Activated naive CD8-positive, alpha-beta T cell treated with anti-CD3 and anti-CD28 coated beads, Interleukin-2, amount 10 ng/mL, durations not matched to agents 7 days and 5 days (primary cell): ENCODE measurements at places on chromosomes 16 and 17. TPM values are rescaled to one million over a fixed set of nuclear protein-coding genes. Genes with fewer than 3 reads are reported as not detected.

The CES5A gene
- total RNA-seq, result not detected

DNA sequence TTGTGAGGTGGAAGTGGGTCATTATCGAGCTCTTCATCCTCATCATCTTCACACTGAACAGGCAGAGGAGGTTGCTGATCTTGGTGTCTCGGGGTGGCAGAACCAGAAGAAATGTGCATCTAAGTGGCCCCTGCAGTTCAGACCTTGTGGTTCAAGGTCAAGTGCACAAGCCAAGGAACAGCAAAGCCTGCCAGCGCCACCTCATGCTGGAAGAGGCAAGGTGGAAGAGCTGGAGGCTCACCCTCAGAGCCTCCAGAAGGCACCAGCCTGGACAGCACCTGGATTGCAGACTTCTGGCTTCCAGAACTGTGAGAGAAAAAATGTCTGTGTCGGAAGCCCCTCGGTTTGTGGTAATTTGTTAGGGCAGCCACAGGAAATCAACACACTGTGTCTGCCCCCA, 32.7 kb downstream of the IFT140 start:
- DNase-seq, result no peak

The PRSS33 gene
- 0.17 TPM for total RNA-seq

- no peak for DNase-seq
Observed at GRCh38 chr17:1031711-1032110, 34.8 kb downstream of the TIMM22 start.

- no peak for DNase-seq
Observed at GRCh38 chr16:78900044-78900811, 700.3 kb downstream of the MAF start.

- DNase-seq, result no peak
Observed at GRCh38 chr17:67013891-67014290, 30.5 kb upstream of the CACNG1 start.

GRCh38 chr17:79001190-79002020, 8.2 kb downstream of the CANT1 start:
- DNase-seq, result no peak

The TRPV3 gene
- 0.79 TPM for total RNA-seq

DNA sequence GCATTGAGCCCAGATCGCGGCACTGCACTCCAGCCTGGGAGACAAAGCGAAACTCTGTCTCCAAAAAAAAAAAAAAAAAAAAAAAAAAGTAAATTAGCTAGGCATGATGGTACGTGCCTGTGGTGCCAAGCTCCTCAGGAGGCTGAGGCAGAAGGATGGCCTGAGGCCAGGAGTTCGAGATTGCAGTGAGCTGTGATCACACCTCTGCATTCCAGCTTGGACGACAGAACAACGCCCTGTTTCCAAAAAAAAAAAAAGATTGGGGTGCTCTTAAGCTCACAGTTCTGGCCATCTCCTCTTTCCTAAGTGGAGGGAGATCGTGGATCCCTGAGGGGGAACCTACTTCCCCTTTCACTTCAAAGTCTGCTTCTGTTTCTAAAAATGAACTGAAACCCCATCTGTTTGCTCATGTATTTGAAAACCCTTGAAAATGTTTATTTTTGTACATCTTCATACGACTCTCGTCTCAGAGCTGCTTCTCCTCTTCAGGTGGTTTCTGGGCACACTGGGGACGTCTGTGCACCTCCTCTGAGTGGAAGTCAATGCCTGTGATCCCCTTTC, 138.8 kb downstream of the PRKCA start:
- no peak for DNase-seq

DNA sequence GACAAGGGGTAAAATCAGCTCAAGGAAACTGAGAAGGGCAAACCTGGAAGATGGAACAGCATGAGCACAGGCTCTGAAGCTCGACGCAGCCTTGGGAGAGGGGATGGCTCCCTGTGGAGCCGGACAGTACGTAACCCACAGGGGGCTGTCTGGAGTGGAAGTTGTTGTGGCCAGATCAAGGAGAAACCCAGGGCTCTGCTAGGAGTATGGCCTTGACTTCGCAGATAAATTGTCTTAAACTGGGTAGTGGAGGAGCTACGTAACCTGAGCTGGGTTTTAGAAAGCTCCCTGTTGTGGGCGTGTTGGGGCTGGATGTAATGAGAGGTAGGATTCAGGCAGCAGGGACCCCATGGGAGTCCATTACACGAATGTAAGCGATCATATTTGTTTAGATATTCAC, 25.5 kb upstream of the AXIN2 start:
- no peak for DNase-seq

GRCh38 chr16:55809851-55810250, 23.0 kb downstream of the CES1 start:
- DNase-seq, result no peak

- DNase-seq, result no peak
Observed at GRCh38 chr16:24971718-24972117, 43.5 kb downstream of the ARHGAP17 start.

The KRTAP4-7 gene
- not detected for total RNA-seq

- DNase-seq, result no peak
Observed at GRCh38 chr17:55281649-55282378, 17.1 kb downstream of the HLF start.

DNA sequence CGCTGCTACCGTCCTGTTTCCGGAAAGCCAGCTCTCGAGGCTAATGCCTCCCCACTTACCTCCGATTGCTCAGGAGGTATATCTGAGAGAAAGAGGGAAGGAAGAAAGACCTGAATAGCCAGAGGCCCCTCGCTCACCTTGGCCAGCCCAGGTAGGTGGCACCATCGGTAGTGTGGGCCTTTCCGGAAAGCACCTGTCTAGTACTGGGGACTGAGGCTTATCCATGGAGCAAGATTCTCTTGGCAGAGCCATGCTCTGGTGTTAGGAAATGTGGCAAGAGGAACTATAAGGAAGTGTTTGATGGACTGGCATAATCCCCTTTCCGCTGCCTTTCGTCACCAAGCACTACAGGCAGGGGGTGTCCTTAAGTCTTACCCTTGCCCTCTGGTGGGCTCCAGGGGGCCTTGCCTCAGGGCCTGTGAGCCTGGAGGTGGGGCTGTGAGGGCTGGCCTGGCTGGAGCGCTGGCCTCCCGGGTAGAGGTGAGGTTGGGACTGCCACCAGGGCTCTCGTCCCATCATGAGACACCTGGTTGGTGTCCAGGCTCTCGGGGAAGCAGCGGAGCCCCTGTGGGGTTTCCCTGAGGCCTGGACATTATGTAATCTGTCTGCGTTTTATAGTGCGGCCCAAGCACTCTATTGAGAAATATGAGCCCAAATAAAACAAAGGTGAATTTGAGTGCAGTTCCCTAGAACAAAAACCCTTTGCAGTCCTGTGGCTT, 2.9 kb downstream of the CMIP start:
- DNase-seq, result no peak

The CHST6 gene
- total RNA-seq, result 0.06 TPM

DNA sequence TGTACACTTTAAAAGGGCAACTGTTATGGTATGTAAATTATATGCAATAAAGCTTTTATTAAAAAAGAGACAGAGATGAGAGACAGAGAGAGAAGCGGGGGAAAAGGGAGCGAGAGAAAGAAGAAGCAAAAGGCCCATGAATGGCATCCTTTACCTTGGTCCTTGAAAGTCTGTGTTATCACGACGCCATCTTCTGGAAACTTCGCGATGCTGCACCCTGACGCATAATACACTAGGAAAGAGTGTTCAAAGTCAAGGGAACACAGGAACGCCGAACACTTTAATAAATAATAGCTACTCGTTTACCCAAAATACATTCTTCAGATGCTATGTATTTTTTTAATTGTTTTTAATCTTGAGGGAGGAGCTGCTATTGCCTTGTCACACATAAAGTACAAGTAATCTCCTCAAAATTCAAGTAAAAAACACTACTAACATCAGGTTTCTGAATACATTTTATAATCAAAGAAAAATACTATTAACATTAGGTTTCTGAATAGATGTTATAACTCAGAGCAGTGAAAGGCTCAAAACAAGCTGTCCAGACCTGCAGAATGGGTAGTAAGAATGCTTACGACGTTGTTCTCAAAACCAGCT, 23.0 kb upstream of the SLC38A8 start:
- no peak for DNase-seq

GRCh38 chr16:56450275-56450985, 702 bp downstream of the NUDT21 start:
- DNase-seq, result no peak

- DNase-seq, result no peak
Observed at GRCh38 chr17:4509923-4510617, 11.4 kb downstream of the SPNS2 start.

The PABPN1L gene
- not detected for total RNA-seq

- no peak for DNase-seq
Observed at GRCh38 chr16:68496689-68497088, 42.4 kb upstream of the ZFP90 start.

- no peak for DNase-seq
Observed at GRCh38 chr17:21272881-21273792, 11.4 kb upstream of the MAP2K3 start.

The USP43 gene
- not detected for total RNA-seq

GRCh38 chr16:81266680-81267095, 28.2 kb downstream of the BCO1 start:
- DNase-seq, result no peak

DNA sequence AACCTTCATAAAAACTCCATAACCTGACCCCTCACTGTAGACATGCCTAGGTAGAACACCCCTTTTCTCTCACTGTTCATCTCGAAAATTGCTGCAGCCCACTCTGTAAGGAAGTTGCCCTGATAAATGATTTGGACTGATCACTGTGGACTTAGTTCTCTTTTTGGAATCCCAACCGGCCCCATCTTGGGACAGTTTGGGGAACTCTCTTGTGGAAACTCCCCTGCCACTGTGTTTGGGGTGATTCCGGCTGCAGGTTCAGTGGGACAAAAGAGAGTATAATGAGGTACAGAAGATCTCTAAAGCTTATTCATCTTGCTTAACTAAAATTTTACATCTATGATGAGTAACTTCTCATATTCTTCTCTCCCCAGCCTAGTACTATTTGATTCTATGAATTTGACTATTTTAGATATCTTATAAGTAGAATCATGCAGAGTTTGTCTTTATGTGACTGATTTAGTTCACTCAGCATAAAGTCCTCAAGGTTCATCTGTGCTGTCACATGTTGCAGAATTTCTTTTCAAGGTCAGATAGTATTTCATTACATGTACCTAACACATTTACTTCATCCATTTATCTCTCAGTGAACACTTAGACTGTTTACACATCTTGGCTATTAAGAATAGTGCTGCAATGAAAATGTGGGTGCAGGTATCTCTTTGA, 84.9 kb downstream of the ABCA8 start:
- DNase-seq, result no peak

DNA sequence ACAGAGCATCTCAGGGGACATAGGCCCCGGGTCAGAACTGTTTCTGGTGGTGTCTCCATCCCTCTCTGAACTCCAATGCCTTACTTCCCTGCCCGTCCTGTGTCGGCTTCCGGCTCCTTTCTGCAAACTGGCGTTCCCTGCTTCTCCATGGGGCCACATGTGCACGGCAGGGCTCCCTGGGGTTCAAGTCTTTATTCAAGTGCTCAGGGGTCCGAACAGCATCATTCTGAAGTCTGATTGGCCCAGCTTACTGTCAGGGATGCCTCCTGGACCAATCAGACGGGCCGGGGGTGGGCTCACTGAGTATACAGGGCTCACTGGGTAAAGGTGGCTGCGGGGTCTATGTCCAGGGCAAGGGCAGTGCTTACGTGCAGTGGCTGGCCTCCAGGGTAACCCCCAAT, 17.1 kb downstream of the C16orf82 start:
- DNase-seq, result no peak

The OR1F1 gene
- total RNA-seq, result not detected

The WDR45B gene
- 56.9 TPM for total RNA-seq

DNA sequence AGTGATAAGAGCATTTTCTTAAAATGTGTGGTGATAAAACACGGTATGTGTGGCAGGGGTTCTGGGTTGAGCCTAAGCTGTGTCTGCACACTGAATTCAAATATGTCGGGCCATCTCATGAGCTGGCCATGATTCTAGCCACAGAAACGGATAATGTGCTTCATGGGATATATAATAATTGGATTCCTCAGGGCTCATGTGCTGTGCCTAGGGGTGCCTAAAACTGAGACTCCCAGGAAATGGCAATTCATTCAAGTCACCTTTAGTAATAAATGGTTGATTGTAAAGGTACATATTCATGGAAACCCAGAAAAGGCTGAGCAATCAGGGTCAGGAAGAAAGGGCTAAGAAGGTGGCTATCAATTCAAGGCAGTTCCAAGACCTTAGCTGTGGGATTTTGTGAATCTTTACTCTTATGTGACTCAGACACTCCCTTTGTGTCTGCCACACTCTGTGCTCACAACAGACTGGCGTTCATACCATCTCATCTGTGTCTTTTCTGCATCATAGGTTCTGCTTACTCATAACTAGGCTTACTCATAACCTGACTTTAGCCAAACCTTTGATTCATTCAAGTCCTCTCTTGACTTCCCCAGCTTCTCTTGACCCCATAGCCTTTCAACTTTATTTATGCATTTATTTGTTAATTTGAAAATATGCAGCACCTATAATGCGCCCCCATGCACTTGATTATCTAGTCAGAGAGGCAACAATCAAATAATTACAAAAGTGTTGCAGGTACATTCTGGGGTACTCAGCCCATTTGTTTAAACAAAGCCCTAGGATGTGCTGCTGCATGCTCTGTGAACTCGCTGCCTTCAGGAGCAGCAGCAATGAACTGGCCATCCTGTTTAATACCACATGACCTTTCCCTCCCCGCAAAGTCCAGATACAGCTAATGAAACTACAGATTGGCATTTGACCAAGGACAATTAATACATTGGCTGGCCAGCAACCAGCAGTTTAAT, 28.4 kb upstream of the MED13 start:
- DNase-seq, result no peak

GRCh38 chr17:2376107-2376506, 24.8 kb downstream of the MNT start:
- no peak for DNase-seq

The TMEM101 gene
- 31.7 TPM for total RNA-seq

The KRT27 gene
- not detected for total RNA-seq

The ADPRM gene
- 19.3 TPM for total RNA-seq

The PLEKHM1 gene
- total RNA-seq, result 61.3 TPM

The RNF166 gene
- 227 TPM for total RNA-seq

GRCh38 chr16:9570521-9570920, 479.1 kb downstream of the HAPSTR1 start:
- no peak for DNase-seq

GRCh38 chr17:36498560-36499300, 12.2 kb downstream of the ZNHIT3 start:
- DNase-seq, result no peak

DNA sequence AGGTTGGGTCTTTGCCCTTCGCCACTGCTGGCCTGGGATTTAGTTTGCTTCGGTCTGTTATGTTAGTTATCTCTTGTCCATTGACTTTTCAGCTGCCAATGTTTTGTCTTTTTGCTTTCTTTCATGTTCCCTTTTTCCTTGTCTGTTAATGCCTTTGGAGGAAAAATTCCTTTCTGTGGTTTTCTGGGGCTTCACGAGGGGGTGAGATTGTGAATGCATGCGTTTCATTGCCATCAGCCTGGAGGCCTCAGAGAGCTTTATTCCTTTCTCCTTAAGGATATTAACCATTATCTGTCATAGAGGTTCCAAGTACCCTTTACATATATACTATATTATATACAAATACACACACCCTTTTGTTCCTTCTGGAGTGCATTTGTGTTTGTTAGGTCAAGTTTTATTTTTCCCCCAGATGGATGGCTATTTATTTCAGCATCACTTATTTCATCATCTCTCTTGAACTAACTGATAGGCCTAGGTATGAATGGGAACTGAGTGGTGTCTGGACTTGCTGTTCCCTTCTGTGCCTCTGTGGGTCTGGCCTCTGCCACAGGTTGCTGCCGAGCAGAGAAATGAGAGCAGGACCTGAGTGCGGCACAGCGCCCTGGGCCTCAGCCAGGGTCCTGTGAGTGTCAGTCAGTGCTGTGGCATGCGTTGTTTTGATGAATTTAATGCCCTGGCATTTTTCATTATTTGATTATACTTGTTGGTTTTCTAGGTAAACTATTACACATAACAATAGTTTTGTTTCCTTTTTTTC, 193.4 kb downstream of the LGALS9B start:
- no peak for DNase-seq
